Fibroblast of skin of right quadriceps (primary cell): ENCODE measurements at places on chromosomes 4 and X.

- DNase-seq, result no peak
These were observed 353 bp downstream of the NSD2 start for GRCh38 chr4:1871471-1872021.

DNA sequence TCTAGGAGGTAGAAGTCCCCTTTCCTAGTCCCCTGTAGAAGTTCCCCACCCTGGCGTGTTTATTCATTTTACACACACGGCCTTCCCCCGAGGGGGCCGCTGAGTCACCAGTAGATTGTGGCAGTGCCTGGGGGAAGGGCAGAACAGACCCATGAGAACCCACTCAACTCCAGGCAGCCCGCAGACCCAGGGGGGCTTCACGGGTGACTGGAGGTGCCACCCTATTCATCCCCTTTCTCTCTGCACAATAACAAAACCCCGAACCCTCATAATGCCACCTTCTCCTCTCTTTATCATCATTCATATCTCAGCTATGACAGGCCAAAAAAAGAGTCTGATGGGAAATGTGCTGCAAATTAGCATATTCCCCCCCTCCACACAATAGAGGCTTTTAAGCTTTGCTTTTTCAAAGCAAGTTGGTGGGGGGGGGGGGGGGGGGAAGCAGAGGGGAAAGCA lies 20.4 kb upstream of the GPM6B start:
- no peak for DNase-seq

GRCh38 chr4:107972605-107973004 lies 17.1 kb upstream of the HADH start:
- DNase-seq, result no peak

GRCh38 chr4:141350122-141350905 lies 129.6 kb downstream of the ZNF330 start:
- DNase-seq, result peak; percentile 96

DNA sequence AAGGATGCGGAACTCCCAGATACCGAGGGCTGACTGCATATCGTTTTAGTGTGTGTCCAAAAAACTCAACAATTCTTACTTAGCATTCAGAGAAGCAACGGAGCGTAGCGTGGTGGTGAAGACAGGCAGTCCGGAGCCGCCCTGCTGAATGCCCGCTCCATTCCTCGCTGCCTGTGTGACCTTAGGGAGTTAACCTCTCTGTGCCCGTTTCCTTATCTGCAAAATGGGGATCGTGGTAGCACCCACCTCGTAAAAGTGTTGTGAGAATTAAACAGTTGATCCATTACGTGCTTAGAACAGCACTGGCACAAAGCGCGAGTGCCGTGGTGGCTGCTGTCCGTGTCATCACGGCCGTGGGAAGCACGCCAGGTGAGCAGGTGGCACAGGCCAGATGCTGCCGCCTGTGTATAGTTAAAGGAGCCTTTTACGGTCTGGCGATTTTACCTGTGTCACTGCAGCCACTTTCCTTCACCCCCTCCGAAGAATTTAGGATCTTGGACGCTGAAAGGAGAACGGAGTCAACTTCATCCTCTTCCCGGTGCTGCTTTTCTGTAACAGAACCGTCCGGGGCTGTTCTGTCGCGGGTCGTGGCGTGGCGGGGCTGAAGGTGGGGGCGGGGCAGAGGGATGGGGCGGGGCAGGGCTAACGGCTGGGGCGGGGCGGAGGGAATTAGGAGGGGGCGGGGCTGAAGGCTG lies 885 bp downstream of the CCDC110 start:
- peak; percentile 3 for DNase-seq

- DNase-seq, result no peak
These were observed 330.5 kb upstream of the SPANXN1 start for GRCh38 chrX:144916785-144917184.

- no peak for DNase-seq
These were observed 232.7 kb downstream of the FSTL5 start for GRCh38 chr4:161931089-161931488.

DNA sequence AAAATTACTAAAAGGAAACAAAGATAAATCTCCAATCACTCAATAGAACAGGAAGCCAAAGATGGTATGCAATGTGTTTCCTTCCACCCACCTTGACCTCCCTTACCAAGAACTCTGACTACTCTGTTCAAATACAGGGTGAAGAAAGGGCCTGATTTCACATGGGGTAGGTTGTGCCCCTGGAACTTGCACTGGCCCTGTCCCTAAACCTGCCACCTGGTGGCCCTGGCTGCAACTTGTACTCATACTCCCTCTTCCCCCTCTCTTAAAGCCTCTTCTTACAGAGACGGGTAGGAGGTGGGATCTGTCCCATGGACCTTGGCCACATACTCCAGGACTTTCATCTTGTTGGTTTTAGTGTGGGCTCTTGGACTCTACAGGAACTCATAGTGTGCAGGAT lies 17.3 kb upstream of the TMEM185A start:
- DNase-seq, result no peak

- peak; percentile 60 for DNase-seq
These were observed 9.3 kb upstream of the GPRIN3 start for GRCh38 chr4:89316931-89317366.

GRCh38 chr4:75289914-75290582 lies 224.2 kb downstream of the RCHY1 start:
- DNase-seq, result no peak

GRCh38 chr4:123325241-123325681 lies 71.3 kb upstream of the SPRY1 start:
- DNase-seq, result no peak

DNA sequence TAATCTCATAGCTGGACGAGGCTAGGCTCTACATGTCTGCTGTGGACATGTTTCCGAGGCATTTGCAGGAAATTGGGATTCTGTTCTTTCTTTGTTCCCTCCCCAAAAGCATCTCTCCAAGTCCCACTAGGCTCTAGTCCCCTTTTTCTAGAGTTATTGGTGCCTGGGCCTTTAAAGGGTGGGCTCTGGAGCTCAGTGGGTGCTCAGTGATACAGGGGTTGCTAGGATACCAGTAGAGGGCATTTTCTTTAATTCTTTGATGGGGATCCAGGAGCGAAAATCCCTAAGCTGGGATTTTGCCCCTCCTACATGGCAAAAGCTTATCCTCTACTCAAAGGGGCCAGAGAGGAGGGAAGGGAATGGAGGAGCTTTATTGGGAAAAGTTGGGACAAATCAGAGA lies 34.2 kb downstream of the ARHGEF9 start:
- no peak for DNase-seq

- DNase-seq, result no peak
These were observed 57.7 kb upstream of the UGT2B7 start for GRCh38 chr4:69038582-69038981.

DNA sequence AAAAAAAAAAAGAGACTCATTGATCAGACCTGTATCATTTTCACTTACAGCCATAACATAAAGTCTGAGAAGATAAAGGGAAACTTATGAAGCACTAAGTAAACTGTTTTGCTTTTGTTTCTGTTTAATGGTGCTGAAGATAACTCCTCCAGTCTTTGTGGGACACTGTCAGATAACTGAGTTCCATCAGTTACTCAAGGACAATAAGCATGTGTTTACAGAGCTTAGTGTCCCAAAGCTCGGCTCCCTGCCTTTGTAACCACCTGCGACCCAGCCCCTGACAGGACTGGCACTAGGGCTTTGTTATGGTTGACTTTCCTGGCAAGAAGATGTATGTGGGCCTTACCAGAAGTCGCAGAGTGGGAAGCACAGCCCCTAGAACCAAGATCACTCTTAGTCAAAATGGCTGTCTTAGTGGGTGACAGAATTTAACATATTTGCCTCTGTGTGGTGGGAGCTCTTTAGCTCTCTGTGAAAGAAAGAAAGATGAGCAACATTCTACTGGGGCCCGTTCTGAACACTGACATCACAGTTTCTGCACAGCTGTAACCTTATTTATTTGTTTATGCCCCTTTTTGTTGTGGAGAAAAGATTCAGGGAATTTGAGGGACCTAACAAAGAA lies 68.1 kb downstream of the FNIP2 start:
- no peak for DNase-seq

- no peak for DNase-seq
These were observed 152.4 kb upstream of the NOCT start for GRCh38 chr4:138863160-138863559.

DNA sequence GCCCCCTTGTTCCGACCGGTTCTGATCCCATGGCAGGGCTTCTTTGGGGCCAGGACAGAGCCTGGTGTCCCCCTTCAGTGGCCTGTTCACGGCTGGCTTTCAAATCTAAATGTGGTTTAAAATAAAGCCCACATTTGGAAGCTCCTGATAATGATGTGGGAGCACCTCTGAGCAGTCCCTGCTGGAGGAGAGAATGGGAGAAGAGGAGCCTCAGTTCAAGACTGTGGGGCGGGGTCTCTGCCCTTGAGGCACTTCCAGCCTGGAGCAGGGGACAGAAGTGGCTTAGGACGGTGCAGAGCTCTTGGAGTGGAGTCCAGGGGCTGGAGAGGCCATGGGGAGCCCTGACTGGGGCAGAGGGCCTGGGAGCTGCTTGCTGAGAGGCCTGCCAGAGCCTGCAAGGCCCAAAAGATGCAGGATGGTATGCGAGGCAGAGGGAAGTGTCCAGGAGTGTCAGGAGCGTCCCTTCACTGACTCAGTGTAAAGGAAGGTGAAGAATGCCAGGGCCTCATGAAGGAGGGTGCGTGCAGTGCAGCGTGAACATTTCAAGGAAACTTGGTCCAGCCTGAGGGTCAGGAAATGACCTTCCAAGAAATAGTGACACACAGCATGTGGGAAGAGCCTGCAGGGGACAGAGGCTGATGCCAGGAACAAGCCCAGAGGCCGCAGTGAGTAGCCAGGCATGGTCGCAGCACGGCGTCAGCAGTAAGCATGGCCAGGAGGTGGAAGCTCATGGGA lies 21.1 kb upstream of the TADA2B start:
- peak; percentile 58 for DNase-seq

- DNase-seq, result no peak
These were observed 52.9 kb downstream of the TMEM150C start for GRCh38 chr4:82508806-82509428.

- DNase-seq, result peak; percentile 46
These were observed 105.6 kb downstream of the CNKSR2 start for GRCh38 chrX:21479695-21480270.

- DNase-seq, result peak; percentile 11
These were observed 38.2 kb upstream of the MAMLD1 start for GRCh38 chrX:150324919-150325318.

DNA sequence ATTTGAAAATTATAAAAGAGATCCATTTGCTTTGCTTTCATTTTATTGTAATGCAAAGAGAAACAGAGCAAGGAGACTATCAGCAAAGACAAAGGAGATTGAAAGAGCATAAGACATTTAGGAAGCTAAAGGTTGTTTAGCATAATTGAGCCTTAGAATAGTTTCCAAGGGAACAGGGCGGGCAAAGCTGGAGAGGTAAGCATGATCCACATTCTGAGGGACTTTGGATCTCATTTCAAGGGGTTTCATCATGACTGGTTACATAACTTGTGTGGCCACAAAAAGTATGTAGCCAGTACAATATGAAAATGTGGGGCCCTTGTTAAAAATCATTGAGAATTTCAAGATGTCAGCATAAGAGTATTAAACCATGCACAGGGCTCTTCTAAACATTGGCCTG lies 406.5 kb downstream of the RPA4 start:
- peak; percentile 19 for DNase-seq

GRCh38 chrX:123274796-123275195 lies 90.7 kb downstream of the GRIA3 start:
- DNase-seq, result no peak

- no peak for DNase-seq
These were observed 18.6 kb downstream of the TBC1D1 start for GRCh38 chr4:37909332-37910090.

GRCh38 chr4:189974056-189974455 lies 33.4 kb downstream of the FRG1 start:
- DNase-seq, result no peak
